ELF-1 (cell line): ENCODE measurements at places on chromosomes 4 and X.

- DNase-seq = peak; percentile 31
Measured at GRCh38 chr4:110475881-110476818, at the start of gene ENPEP. TSS of gene ENPEP (plus strand) at chr4:110476155. CDS start at chr4:110476415, 260 bp downstream.

DNA sequence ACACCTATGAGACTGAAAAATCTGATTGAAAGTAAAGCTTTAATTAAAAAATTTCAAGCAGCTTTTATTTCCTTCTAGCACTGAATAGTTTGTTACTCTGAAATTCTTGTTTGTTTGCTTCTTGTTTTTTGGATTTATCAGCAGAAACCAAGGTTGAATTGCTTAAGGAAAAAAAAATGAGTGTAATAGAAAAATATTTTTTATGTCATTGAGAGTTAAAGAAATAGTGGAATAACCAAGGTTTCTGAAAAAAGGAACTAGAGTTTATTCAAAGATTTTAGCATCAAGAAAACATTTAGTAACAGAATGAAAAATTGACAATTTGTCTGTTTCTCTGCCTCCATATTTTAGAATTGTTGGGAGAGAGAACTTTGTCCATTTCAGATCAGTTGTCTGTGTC is 1852.2 kb downstream of the PCDH7 start:
- DNase-seq = no peak

GRCh38 chr4:158586881-158587280 is 65.2 kb downstream of the RXFP1 start:
- DNase-seq = no peak

- DNase-seq = no peak
Measured at GRCh38 chr4:42101446-42101975, 50.9 kb downstream of the BEND4 start.

- DNase-seq = no peak
Measured at GRCh38 chr4:41145571-41146078, 68.7 kb downstream of the APBB2 start.

DNA sequence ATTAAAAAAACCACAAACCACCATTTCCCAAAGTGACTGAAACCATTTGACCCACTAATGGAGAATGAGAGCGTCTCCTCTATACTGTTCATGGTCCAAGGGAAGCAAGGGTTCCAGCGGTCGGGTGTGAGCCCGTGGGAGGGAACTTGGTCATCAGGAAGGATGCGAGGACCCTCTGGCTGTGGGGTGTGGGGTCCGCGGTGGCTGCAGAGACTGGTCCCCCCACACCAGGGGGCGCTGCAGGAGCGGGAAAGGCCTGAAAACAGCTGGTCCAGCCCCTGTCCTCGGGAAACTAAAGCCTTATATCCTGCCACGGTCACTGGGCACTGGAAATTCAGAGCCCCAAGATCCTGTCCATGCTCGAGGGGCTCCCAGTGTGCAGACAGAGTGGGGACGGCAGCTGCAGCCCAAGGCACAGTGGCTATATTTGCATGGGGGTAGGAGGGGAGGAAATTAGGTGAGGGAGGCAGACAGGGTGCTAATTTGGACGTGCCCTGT is 4.3 kb downstream of the BLOC1S4 start:
- peak; percentile 89 for DNase-seq

DNA sequence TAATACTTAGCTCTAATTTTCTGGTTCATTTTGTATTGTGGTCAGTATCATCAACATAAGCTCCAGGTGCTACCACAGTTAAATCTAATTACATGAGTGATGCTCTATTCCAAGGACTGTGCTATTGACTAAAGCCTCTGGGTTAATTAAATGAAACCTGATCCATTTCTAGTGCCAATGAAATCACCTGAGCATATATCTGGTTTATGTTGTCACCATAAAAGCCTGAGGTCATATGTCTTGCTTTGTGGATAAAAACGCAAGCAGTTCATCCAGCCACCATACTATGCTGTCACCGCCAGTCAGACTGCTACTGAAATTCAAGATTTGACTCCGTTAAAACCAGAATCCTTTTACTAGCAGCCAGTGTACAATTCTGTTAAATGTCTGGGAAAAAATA is 64.2 kb upstream of the ZNF518B start:
- no peak for DNase-seq

GRCh38 chrX:48474127-48474526 is 1.9 kb upstream of the FTSJ1 start:
- DNase-seq = peak; percentile 54

- no peak for DNase-seq
Measured at GRCh38 chr4:88352062-88352740, 26.5 kb upstream of the HERC6 start.

GRCh38 chr4:104901438-104901837 is 245.2 kb upstream of the TET2 start:
- peak; percentile 42 for DNase-seq

- DNase-seq = no peak
Measured at GRCh38 chr4:137685357-137685756, 153.1 kb upstream of the PCDH18 start.

GRCh38 chr4:111960241-111960667 is 185.0 kb upstream of the FAM241A start:
- peak; percentile 28 for DNase-seq

DNA sequence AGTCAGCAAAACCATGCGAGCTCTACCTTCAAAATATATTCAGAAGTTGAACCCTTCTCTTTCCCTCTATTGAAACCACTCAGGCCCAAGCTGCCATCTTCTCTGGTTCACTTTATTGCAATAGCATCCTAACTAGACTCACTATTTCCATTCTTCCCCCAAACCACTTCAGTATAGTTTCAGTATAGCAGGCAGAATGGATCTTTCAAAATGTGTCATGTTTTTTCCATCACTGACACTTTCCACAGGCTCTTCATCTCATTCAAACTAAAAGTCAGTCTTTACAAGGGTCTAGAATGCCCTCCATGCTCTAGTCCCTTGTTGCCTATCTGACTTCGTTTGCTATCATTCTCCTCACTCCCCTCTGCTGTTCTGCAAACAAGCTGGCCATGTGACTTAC is 274.4 kb downstream of the IDS start:
- DNase-seq = no peak

- DNase-seq = no peak
Measured at GRCh38 chr4:112063260-112063659, 82.0 kb upstream of the FAM241A start.

DNA sequence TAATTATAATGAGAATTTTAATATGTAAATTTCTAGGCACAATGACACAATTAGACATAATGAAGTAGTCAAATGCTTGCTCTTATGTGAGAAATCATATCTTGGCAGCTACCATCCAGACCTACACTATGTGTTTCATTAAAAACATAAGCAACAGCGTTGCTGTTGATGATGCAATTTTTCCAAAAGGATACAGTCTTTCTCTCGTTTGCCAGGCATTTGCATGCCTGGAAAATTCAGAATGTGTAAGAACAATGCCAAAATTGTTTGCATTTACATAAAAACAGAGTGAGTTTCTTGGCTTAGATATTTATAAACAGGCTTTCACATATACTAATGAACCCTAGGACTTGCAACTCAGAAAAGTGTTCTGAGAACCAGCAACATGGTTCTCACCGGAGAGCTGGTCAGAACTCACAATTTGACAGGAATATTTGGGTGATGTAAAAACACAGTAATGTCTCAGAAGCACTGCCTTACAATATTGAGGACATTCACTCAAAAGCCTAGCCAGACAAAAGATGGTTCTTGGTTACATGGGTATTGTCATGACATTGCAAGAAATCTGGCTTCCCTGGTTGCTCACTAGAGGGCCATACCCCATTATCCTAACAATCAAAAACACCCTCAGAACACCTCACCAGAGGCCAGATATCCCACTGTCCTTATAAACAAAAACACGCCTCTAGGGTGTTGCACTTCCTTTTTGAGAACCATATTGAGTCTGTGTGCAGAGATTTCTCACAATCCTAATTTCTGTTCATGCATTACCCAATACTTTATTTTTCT is 1029.0 kb upstream of the AGA start:
- peak; percentile 4 for DNase-seq

- peak; percentile 51 for DNase-seq
Measured at GRCh38 chr4:6674500-6675149, 19.1 kb upstream of the S100P start.

GRCh38 chr4:114649908-114650307 is 51.3 kb downstream of the UGT8 start:
- no peak for DNase-seq

- peak; percentile 82 for DNase-seq
Measured at GRCh38 chr4:152708361-152708760, 28.6 kb upstream of the TMEM154 start.

GRCh38 chr4:105520819-105521790 is 31.3 kb upstream of the ARHGEF38 start:
- peak; percentile 53 for DNase-seq

- DNase-seq = peak; percentile 97
Measured at GRCh38 chrX:63560601-63561218, 209.6 kb upstream of the SPIN4 start.

DNA sequence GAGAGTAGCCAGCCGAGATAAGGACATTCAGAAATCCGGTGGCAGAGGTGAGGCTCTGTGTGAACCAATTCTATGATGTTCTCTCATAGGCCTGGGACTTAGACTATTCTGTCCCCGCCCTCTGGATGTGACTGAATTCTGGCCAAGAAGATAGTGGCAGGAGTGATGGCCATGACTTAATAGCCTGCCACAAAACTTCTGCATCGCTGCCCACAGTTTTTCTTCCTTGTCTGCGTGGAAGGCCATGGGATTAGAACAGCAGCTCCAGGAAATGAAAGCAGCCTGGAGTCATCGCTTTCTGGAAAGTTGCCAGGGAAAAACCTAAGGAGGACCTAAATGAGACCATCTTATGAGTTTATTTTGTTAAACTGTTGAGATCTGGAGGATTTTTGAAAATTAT is 134.7 kb downstream of the F11 start:
- no peak for DNase-seq

DNA sequence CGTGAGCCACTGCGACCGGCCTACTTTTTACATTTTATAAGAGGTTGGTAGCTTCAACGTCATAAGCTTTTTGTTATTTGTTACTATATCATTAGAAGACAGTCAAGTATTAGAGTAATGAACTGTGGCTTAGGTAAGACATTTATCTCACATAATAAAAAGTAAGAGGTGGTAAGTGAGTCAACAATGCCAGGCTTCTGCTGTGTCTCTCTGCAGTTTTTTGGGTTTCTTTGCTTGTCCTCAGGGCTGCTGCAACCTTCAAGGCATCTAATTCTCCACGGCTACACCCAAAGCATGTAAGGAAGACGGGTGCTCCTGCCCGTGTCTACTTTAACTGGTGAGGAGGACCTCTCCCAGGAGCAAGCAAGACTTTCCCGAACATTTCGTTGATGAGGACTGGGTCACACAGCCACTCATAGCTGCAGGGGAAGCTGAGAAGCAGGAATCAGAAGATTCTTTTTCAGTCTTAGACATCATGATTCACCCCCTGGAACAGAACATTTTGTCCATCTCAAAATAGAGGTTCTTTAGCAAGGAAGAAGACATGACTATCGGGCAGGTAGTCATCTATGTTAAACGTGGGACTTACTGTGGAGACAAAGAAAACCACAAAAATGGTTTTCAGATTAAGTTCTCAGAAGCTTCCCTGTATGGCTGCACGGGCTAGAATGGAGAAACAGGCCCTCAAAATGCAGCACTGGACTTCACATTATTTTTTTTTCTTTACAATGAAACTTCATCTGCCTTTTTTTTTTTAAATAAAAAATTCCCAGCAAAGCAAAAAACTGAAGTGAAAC is 13.0 kb upstream of the RHOH start:
- no peak for DNase-seq

DNA sequence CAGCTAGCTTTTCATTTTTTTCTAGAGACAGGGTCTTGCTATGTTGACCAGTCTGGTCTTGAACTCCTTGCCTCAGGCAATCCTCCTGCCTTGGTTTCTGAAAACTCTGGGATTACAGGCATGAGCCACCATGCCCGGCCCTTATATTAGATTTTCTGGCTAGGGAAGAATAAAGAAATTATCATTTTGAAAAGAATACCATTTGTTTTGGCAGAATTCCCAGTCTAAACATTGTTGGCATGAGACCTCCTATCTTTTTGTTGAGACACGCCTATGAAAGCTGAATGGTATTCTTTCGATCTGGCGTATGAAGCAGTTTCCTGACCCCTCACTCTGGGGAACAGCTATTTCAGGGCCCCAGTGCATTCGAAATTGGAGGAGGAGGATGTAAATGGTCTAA is 107.0 kb downstream of the REPS2 start:
- no peak for DNase-seq

DNA sequence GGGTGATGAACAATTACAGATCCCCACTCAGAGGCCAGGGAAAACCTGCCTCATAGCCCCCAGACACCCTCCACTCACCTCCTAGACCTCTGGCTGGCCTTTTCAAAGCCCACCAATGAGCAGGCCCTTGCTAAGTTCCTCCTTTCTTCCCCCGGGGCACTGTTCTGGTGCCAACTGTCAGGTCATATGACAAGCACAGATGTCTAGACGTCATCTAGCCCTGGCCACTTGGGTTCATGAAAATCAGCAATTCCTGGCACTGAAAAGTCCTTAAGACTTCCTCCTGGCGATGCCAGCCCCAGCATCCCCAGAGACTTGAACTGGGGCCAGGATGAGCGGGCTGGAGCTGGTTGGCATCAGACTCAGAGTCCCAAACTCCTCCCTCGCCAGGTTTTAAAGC is 115.6 kb upstream of the NALF2 start:
- DNase-seq = no peak

DNA sequence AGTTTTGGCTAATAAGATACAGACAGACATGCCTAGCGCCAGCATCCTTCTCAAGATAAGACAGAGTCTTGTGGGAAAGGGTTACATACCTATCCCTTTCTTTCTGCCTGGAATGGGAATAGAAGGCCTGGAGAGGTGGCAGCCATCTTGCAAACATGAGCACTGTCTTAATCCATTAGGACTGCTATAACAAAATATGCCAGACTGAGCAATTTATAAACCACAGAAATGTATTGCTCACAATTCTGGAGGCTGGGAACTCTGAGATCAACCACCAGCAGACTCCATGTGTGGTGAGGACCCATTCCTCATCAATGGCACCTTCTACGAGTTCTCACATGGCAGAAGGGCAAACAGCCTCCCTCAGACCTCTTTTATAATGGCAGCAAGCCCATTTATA is 26.5 kb upstream of the NEIL3 start:
- no peak for DNase-seq

- no peak for DNase-seq
Measured at GRCh38 chr4:38939165-38939564, 71.6 kb downstream of the FAM114A1 start.

DNA sequence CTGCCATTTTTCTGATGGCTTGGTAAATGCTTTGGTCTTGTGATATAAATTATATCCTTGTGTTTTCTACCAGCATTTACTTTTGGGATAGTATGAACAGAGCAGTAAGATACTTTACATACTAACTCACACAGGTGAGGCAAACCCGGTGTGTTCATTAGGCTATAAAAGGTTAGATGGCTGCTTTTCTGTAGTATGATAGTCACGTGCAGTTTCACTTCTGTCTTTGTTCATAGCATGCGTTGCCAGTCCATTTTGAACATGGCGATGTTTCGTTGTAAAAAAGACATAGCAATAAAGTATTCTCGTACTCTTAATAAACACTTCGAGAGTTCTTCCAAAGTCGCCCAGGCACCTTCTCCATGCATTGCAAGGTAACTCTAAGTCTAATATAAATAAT is 88.4 kb downstream of the KLHL8 start:
- DNase-seq = no peak
